NCI-H524 treated with DMSO at 0.1 percent for 48 hours (cell line): ENCODE measurements at places on chromosomes 5 and 9.

DNA sequence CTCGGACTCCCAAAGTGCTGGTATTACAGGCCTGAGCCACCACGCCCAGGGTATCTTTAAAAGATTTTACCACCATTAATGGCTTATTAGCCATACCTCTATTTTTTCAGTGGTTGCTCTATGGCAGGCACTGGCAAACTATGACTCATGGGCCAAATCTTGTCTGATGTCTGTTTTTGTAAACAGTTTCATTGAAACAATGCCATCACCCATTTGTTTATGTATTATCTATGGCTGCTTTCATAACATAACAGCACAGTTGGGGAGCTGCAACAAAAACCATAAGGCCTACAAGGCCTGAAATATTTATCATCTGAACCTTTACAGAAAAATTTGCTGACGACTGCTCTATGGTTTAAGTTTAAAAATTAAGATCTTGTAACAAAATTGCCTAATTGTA, 66.8 kb downstream of the SLC38A9 start:
- no peak for DNase-seq

DNA sequence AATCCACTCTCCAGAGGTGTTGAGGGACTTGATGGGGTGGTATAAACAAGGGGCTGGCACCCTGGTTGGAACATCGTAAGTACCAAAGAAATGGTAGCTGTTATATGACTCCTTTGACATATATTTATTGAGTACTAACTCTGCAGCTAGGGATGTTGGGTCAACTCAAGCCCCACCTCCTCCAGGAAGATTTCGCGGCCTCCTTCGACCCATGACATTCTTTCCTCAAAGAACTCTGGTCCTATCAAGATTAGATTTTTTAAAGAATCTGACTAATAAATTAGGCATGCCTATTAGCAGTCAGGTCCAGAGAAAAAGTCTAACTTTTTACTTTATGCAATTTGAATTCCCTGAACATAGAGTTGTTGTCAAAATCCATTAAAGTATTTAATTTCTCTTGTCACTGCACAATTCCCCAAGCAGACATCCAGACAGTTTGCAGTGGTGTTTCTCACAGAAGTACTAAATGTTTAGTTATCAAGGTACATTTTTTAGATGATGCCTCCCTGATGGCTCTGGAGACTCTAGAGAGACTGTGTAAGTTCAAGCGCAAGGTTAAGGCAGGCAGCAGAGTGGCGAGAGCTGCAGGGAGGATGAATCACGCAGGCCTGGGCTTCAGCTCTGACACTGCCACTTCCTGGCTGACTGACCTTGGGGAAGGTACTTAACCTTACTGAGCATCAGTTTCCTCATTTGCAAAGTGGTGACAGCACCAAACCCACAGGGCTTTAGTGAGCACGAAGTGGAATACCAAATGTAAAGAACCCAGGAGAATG, 209.6 kb downstream of the TTLL11 start:
- DNase-seq, result no peak

DNA sequence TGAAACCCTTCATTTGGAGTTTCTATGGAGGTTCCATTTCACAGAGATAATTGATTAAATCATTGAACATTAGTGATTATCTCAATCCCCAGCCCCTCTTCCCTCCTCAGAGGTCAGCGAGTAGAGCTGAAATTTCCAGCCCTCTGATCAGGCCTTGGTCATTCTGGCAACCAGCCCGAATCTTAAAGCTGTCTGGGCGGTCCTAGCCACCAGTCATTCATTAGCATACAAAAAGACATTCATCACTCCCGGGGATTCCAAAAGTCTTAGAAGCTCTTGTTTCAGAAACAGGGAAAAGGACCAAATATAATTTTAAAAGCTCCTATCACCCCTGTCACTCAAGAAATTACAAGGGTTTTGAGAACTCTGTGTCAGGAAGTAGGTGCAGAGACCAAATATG, 41.3 kb downstream of the ZNF474 start:
- no peak for DNase-seq

DNA sequence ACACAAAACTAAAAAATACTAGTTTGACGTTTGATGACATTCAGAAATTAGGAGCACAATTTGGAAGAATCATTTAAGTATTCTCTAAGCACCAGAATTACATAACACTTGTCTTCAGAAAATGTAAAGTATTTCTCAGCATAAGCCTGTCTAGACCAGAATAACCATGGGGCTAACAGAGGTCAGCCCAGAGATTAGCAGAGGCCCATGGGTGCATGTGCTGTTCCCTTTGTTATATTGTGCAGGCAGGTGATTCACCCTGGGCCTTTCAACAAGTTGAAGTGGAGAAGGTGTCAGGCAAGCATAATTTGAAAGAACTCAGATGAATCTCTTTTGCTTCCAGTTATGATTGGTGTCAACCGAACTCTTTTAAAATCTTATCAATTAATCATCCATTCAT, 227.9 kb downstream of the LURAP1L start:
- no peak for DNase-seq
